ENCODE measurements at places on chromosomes 12 and 14.

DNA sequence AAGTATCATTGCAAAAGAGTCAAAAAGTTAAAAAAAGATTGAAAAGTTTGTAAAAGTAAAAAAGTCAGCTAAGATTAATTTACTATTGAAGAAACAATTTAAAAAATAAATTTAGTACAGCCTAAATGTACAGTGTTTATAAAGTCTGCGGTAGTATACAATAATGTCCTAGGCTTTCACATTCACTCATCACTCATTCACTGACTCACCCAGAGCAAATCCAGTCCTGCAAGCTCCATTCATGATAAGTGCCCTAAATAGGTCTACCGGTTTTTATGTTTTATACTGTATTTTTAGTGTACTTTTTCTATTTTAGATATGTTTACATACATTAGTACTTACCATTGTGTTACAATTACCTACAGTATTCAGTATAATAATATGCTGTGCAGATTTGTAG lies 43.9 kb upstream of the ABCC9 start:
- DNase-seq = no peak

DNA sequence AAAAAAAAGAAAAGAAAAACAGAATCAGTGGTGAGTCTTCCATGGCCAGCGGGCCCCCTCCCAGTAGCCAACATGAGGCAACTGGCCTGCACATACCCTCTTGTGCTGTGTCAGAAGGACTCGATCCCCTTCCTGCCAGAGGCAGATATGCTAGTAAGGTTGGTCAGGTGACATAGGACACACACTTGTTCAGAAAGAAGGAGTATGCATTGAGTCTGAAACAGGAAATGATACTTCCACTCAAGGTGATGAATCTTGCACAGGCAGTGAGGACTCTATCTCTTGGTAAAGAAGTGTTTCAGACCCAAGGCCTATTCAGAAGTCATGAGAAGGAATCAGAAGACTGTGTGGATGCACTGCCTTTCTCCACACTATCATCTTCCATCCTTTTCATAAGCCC lies 269.7 kb upstream of the FAR2 start:
- no peak for DNase-seq

DNA sequence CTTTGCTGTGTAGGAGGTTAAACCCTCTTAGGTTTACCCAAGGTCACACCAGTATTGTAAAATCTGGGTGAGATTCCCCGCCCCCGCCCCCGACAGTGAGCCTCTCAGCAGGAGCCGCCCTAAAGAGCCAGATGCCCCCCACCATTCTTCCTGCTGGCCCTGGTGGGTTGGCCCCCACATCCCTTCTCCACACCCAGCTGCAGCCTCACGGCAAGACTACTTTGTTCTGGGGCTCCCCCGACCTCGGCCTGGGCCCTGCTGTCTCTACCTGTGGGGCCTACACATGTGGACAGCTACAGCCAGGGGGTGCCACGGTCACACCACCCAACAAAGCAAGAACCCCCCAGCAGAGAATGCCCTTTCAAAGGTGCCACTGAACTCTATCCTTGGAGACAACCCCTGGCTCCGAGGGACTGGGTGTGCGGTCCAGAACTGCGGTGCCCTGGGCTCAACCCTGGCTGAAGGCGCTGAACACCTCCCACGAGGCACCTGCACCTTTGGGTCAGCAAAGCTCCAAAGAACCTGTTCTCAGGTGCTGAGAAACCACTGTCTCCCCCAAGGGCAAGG lies 82.4 kb downstream of the WDR20 start:
- DNase-seq = no peak

DNA sequence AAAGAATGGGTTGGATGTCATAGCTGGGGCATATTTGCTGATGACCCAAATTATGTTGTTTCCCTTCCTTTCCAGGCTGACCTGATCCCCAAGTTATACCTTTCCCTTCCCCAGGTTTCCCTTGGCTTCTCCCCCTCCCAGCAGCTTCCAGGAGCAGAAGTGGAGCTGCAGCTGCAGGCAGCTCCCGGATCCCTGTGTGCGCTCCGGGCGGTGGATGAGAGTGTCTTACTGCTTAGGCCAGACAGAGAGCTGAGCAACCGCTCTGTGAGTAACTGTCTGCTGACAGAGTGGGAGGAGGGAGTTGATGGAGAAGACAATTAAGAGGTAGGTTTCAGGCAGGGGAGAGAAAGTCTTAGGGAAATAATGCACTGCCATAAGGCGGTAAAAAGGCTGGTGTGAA lies 25.0 kb downstream of the A2ML1 start:
- no peak for DNase-seq

GRCh38 chr12:118332511-118332910 lies 40.2 kb downstream of the TAOK3 start:
- no peak for DNase-seq

GRCh38 chr14:39452680-39453079 lies 20.4 kb upstream of the FBXO33 start:
- no peak for DNase-seq

- no peak for DNase-seq
These were observed 138.5 kb downstream of the FUT8 start for GRCh38 chr14:65550779-65551643.

DNA sequence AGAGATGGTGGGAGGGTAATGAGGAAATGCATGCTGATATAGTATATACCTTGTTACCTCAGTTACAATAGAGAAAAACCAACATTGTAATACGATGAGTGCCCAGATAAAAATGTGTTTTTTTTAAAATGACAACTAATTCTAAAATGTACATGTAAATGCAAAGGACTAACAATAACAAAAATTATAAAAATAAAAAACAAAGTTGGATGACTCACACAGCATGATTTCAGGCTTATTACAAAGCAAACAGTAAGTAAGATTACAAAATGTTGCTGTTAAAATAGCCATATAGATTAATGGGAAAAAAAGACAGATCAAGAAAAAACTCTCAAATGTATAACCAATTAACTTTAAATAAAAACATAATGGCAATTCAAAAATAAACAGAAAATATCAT lies 1099.4 kb downstream of the FSCB start:
- DNase-seq = no peak
